ENCODE measurements at places on chromosomes 6 and 20.

DNA sequence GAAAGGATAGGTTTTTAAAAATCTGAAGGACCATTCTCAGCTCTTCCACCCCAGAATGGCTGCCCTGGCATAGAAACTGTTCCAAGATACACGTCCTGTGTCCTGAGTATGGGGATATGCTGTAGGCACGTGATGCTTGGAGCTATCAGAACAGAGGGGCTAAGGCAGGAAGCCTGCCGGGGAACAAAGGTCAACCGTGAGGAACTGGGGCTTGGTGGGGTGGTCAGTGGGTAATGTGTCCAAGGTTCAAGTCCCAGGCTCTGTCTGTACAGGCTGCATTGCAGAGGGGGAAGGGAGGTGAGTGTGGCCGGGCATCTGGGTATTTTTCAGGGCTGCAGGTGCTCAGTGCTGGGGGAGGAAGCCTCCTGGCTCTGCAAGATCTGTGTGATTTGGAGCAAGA, 479.6 kb upstream of the CHD6 start:
- DNase-seq: no peak

GRCh38 chr6:67467341-67467740, 1167.7 kb upstream of the ADGRB3 start:
- no peak for DNase-seq

GRCh38 chr6:163661272-163661671, 246.8 kb downstream of the QKI start:
- no peak for DNase-seq

GRCh38 chr6:42616716-42617115, 52.9 kb downstream of the UBR2 start:
- DNase-seq: no peak

- DNase-seq: no peak
Observed at GRCh38 chr6:55299286-55299985, 27.8 kb upstream of the GFRAL start.

- DNase-seq: no peak
Observed at GRCh38 chr20:60313191-60313590, 355.0 kb downstream of the CDH26 start.

- no peak for DNase-seq
Observed at GRCh38 chr20:31355981-31356380, 12.4 kb upstream of the DEFB118 start.

DNA sequence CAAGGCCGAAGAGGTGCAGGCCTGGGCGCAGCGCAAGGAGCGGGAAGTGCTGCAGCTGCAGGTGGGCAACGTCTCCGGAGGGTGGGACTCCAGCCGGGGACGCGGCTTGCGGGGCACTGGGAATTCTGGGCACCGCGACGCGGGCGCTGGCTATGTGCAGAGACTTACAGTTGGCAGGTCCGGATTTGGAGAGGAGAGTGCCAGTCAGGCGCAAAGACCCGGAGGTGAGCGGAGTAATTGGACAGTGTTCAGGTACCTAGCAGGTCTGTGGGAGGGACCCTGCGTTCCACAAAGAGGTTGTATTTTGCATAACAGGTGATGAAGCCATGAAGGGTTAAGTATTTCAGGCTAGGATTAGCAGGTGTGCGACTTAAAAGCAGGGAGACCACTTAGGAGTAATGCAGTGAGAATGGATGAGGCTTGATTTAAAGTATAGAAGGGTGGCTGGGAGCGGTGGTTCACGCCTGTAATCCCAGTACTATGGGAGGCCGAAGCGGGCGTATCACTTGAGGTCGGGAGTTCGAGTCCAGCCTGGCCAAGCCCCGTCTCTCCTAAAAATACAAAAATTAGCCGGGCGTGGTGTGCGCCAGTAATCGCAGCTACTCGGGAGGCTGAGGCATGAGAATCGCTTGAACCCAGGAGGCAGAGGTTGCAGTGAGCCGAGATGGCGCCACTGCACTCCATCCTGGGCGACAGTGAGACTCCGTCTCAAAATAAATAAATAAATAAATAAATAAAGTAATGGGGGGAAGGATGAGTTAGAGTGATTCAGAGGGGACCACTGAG, 1.0 kb downstream of the MRPS26 start:
- no peak for DNase-seq

DNA sequence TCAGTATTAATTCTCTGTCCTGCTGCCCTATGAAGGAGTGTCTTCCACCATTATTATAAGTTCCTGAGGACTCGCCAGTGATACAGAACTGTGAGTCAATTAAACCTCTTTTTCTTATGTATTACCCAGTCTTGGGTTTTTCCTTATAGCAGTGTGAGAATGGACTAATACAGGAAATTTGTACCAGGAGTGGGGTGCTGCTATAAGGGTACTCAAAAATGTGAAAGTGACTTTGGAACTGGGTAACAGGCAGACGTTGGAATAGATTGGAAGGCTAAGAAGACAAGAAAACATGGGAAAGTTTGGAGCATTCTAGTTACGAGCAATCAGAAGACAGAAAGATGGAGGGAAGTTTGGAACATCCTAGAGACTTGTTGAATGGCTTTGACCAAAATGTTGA, 616.7 kb upstream of the EPHA7 start:
- no peak for DNase-seq

- DNase-seq: no peak
Observed at GRCh38 chr20:46023148-46023484, 5.9 kb upstream of the SLC12A5 start.

DNA sequence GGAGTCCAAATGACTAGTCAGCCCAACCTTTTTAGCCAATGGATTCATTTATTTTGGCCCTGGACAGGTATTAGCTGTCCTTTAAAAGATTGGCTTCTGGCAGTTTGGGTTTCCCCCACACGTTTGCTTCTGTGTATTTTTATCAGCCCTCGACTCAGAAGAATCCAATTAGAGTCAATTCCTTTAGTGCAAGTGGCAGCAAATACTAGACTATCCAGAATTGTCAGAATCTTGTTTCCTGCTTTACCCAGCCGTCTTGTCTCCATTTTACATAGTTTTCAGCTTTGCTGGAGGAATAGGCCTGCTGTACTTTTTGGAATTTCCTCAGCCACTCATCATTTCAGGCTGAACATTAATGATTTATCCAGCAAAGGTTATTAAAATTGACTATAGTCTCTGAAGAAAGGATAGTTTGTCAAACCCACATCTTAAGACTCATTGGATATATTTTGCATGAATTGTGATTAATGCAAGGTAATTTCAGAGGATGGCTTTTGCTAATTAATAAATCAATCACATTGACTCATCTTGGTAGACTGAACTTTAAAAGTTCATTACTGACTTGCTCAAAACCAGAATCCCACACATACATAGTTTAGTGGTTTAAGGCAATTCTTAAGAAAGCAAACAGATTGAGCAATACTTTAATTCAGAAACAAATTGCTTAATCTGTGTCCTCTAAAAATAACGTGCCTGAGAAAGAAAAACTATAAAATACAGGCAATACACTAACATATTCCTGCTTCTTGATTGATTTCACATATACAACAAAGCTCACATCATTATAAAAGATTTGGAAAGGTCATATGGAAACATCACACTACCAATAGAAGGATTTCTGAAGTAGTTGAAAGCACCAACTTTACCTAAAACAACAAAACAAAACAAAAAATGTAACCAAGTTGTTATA, 62.9 kb upstream of the ZNF217 start:
- no peak for DNase-seq

Measured in stimulated activated CD4-positive, alpha-beta T cell treated with anti-CD3 and anti-CD28 coated beads, TNF-alpha, amount 100 ng/mL, for 24 hours (primary cell).